Thoracic aorta (tissue), 2 donors: ENCODE measurements at places on chromosomes 2 and 18.

GRCh38 chr2:238438856-238439849, 12.4 kb downstream of the ASB1 start:
- peaks cover 20% of the 10 kb centered on the region for H3K4me1 ChIP-seq
- peak; percentile 45 for DNase-seq
- peak overlapping the region; percentile 59 for H3K4me3 ChIP-seq
- peaks cover 20% of the 10 kb centered on the region for H3K36me3 ChIP-seq
- no peaks in the 10 kb centered on the region for H3K27me3 ChIP-seq
- H3K27ac ChIP-seq, result peak overlapping the region; percentile 67

- no peaks in the 10 kb centered on the region for H3K36me3 ChIP-seq
- H3K4me1 ChIP-seq, result no peaks in the 10 kb centered on the region
- peak overlapping the region; percentile 17 for H3K27ac ChIP-seq
- DNase-seq, result no peak
- no peak overlapping the region for H3K4me3 ChIP-seq
Measured at GRCh38 chr18:77042583-77042982, 90.0 kb downstream of the MBP start.

DNA sequence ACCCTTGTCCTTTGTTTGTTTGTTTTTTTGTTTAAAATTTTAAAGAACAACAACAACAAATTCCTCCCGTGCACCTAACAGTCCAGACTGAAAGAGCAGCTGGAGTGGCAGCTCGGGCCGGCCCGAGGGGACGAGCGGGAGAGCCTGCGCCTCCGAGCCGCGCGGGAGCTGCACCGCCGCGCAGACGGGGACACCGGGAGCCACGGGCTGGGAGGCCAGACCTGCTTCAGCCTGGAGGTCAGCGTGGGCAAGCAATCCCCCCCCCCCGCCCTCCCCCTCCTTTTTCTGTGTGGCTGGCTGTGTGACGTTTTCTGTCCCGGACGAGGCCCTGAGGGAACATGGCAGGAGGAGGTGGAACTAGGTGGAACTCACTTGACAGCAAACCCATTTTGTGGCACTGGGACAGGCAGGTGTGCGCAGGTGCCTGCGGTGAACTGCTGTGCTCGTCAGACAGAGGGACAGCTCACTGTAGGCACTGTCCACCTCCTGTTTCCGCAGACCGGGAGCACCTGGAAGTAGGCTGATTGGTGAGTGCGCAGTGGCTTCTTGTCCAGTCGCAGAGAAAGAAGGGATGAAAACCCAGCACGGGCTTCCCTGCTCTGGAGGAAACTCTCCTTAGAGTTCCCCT, 80.6 kb downstream of the MTCL1 start:
- no peak for DNase-seq
- no peaks in the 10 kb centered on the region for H3K27me3 ChIP-seq
- no peak overlapping the region for H3K4me3 ChIP-seq
- H3K4me1 ChIP-seq, result no peaks in the 10 kb centered on the region
- H3K36me3 ChIP-seq, result no peaks in the 10 kb centered on the region
- no peak overlapping the region for H3K27ac ChIP-seq

GRCh38 chr2:218782528-218782844, 539 bp downstream of the CYP27A1 start:
- no peaks in the 10 kb centered on the region for H3K36me3 ChIP-seq
- peaks cover 2% of the 10 kb centered on the region for H3K4me1 ChIP-seq
- H3K27me3 ChIP-seq, result no peaks in the 10 kb centered on the region
- H3K4me3 ChIP-seq, result peak overlapping the region; percentile 91
- H3K27ac ChIP-seq, result peak overlapping the region; percentile 93
- no peak for DNase-seq

DNA sequence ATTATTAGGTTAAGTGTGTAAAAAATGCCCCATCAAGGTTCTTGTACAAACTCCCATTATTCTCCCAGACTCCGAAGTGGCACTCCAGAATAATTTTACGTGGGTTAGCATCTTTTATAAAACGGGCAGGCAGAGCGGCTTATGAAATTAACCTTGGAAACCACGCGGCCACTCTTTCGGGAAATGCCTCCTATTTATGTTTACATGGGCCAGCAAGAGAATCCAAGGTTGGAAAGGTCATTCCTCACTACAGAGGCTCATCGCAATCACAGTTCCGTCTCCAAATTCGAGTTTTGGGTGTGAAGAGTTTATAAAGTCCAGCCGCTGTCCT, 1.2 kb upstream of the IMPA2 start:
- H3K27me3 ChIP-seq, result no peaks in the 10 kb centered on the region

- peaks cover 18% of the 10 kb centered on the region for H3K36me3 ChIP-seq
- DNase-seq, result no peak
- H3K27me3 ChIP-seq, result no peaks in the 10 kb centered on the region
- H3K27ac ChIP-seq, result no peak overlapping the region
- H3K4me1 ChIP-seq, result peaks cover 17% of the 10 kb centered on the region
- no peak overlapping the region for H3K4me3 ChIP-seq
Measured at GRCh38 chr2:98556344-98557033, 51.8 kb downstream of the COA5 start.

GRCh38 chr18:63090334-63090733, 229.2 kb downstream of the BCL2 start:
- H3K27me3 ChIP-seq, result no peaks in the 10 kb centered on the region
- H3K36me3 ChIP-seq, result no peaks in the 10 kb centered on the region
- H3K27ac ChIP-seq, result no peak overlapping the region
- H3K4me3 ChIP-seq, result no peak overlapping the region
- no peaks in the 10 kb centered on the region for H3K4me1 ChIP-seq
